MCF 10A (cell line): ENCODE measurements at places on chromosomes 7 and 10. TPM values are rescaled to one million over a fixed set of nuclear protein-coding genes. Genes with fewer than 3 reads are reported as not detected.
A peak's percentile ranks its signal among the peaks of the same experiment; 100 is the strongest.

DNA sequence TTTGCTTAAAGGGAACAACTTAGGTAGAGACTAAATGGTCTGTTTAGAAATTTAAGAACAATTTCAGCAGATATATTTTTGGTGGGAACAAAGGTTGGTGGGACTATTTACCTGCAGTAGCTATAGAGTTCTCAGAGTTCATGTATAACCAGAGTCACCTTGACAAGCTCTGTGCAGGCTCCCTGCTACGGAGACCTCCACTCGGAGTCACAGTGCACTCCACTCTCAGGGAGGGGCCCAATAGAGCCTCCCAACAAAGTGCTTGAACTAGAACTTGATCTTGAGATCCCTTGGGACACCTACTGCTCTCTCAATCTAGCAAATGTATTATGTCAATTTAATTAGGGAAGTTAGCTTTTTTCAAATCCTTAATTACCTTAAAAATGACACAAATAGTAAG lies 2.3 kb downstream of the MYPN start:
- H3K27ac ChIP-seq, result no peak overlapping the region
- H3K27me3 ChIP-seq, result no peaks in the 10 kb centered on the region
- no peaks in the 10 kb centered on the region for H3K36me3 ChIP-seq
- no peak overlapping the region for H3K4me3 ChIP-seq
- H3K4me1 ChIP-seq, result no peaks in the 10 kb centered on the region
- no peak for DNase-seq

DNA sequence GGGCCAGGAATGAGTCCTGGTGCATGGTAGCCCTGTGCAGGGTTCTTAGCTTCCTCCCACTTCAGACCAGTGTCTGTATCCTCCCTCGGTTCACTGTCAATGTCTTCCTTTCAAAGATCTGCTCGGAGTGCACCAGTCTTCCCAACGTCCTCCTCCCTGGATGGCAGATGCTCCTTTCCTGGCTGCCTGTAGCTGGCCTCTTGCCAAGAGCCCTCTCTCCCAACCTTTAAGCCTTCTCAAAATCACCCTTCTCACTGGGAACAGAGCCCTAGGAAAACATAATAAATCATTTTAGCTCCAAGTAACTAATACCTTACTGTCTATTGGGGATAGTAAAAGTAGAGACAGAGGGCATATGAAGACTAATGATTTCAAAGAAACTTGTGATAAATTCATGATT lies 490.6 kb downstream of the CCSER2 start:
- H3K27ac ChIP-seq, result no peak overlapping the region
- DNase-seq, result no peak
- H3K27me3 ChIP-seq, result peaks cover 10% of the 10 kb centered on the region
- H3K4me1 ChIP-seq, result no peaks in the 10 kb centered on the region
- no peaks in the 10 kb centered on the region for H3K36me3 ChIP-seq

GRCh38 chr7:1028775-1029636 lies 15.3 kb upstream of the GPR146 start:
- DNase-seq, result peak; percentile 96
- H3K4me1 ChIP-seq, result peaks cover 17% of the 10 kb centered on the region
- peaks cover 16% of the 10 kb centered on the region for H3K36me3 ChIP-seq
- H3K27me3 ChIP-seq, result no peaks in the 10 kb centered on the region
- H3K27ac ChIP-seq, result peak overlapping the region; percentile 59
- H3K4me3 ChIP-seq, result peak overlapping the region; percentile 75

GRCh38 chr7:126658684-126659083 lies 594.1 kb downstream of the GRM8 start:
- H3K36me3 ChIP-seq, result no peaks in the 10 kb centered on the region
- H3K4me3 ChIP-seq, result no peak overlapping the region
- DNase-seq, result no peak
- H3K27me3 ChIP-seq, result no peaks in the 10 kb centered on the region

Gene EN2
- not detected in 2 replicates for total RNA-seq

Gene PHKG1
- 1.2 and 2.4 TPM in 2 replicates for total RNA-seq
